ENCODE measurements at places on chromosomes 12 and 14.

GRCh38 chr14:68219407-68219806, 399.8 kb downstream of the RAD51B start:
- DNase-seq, result no peak

DNA sequence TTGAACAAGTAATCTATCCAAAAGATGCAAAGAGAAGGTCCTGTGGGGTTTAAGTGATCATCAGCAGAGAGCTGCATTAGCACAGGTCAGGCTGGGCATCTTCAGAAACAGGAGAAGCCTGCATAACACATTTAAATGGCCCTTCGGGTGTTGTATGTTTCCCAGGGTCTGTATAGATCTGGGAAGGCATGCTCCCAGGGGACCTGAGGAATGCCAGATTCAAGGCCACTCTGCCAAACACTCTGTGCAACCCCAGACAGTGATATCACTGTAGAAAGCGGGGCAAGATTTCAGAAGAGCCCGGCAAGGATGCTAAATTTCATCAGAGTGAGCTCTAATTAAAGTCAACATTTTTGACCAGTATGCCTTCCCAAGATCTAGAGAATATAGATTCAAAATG, 92.9 kb downstream of the ARMH4 start:
- DNase-seq, result no peak

GRCh38 chr14:73105050-73105449, 31.3 kb upstream of the PSEN1 start:
- no peak for DNase-seq

GRCh38 chr12:71303199-71303598, 136.4 kb upstream of the LGR5 start:
- DNase-seq, result no peak

DNA sequence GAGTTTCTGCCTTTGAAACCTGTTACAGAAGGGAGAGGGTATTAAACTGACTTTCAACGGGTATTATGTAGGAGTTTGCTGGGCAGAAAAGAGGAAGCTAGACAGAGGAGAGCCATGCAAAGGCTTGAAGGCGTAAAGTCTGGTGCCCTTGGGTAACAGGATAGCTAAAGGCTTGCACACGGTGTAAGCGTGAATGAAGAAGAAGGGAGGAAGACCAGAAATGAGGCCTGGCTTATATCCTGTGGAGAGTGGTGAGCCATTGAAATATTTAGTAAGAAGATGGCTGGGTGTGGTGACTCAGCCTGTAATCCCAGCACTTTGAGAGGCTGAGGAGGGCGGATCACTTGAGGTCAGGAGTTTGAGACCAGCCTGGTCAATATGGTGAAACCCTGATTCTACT, 22.6 kb downstream of the SUDS3 start:
- no peak for DNase-seq

GRCh38 chr12:93597608-93598007, 25.1 kb downstream of the SOCS2 start:
- DNase-seq, result no peak

GRCh38 chr14:39175445-39176262, 600 bp downstream of the PNN start:
- DNase-seq, result no peak

Measured in GM12891 (cell line).